Endodermal cell (in vitro differentiated cells): ENCODE measurements at places on chromosomes 16 and 17. TPM values are rescaled to one million over a fixed set of nuclear protein-coding genes. Genes with fewer than 3 reads are reported as not detected.

- peaks cover 10% of the 10 kb centered on the region for H3K27me3 ChIP-seq
- H3K36me3 ChIP-seq = no peaks in the 10 kb centered on the region
- H3K4me3 ChIP-seq = no peak overlapping the region
- H3K4me1 ChIP-seq = no peaks in the 10 kb centered on the region
- H3K27ac ChIP-seq = no peak overlapping the region
- DNase-seq = no peak
Observed at GRCh38 chr16:5045499-5046115, 11.9 kb upstream of the NAGPA start.

The CHTF18 gene
- total RNA-seq = 138 and 158 TPM in 2 replicates

GRCh38 chr16:87583453-87584131 lies 18.7 kb upstream of the JPH3 start:
- DNase-seq = no peak
- H3K27ac ChIP-seq = no peak overlapping the region
- H3K4me3 ChIP-seq = no peak overlapping the region
- H3K27me3 ChIP-seq = no peaks in the 10 kb centered on the region

The KRTAP4-3 gene
- not detected in 3 replicates for total RNA-seq

DNA sequence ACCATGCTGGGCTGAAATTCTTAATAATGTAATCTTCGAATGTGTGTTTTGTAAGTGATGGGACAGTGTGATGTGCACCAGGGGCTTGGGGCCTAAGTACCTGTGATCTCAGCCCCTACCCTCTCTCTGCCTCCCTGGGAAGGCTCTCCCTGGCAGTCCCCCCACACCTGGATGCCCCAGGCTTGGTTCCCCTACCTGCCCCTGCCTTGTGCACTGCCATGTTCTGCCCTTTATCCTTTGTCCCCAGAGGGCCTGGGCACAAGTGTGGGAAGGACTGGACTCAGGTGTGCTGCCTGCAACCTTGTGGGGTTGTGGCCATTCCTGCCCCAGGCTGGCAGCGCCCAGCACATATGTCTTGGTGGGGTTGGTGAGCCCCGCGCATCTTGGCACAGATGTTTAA lies 55.4 kb upstream of the CREBBP start:
- no peak overlapping the region for H3K27ac ChIP-seq
- no peaks in the 10 kb centered on the region for H3K36me3 ChIP-seq
- H3K27me3 ChIP-seq = no peaks in the 10 kb centered on the region
- peak; percentile 29 for DNase-seq
- no peaks in the 10 kb centered on the region for H3K4me1 ChIP-seq

DNA sequence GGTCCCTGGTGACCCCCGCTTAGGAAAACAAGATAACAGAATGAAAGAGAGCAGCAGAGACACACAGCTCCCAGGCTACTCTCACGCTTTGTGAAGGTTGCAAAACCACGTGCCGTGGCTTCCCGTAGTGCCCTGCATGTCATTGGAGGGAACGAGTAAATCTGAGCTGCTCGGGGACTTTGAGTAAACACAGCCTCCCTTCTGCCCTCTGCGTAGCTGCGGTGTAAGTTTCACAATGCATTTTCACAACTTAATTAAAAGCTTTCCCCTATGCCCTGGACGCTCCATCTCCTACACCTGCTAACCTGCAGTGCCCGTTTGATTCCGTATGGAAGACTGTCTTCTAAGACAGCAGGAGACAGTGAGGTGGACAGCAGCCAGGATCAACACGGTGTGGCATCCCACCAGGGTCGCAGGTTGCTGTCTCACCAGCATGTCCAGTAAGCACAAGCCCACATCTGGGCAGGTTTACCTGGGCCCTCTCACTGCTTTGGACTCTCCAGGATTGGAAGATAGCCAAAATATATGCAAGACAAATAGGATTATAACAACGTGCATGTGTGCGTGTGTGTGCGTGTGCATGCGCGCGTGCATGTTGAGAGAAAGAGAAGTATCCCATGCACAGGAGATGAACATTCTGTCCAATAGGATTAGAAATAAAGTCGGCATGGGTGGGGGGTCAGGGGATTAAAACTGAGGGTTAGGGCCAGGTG lies 116.4 kb upstream of the RCVRN start:
- no peaks in the 10 kb centered on the region for H3K27me3 ChIP-seq
- no peak overlapping the region for H3K4me3 ChIP-seq
- no peak for DNase-seq
- no peaks in the 10 kb centered on the region for H3K36me3 ChIP-seq
- no peak overlapping the region for H3K27ac ChIP-seq

The ADGRG1 gene
- 0.11 to 0.64 TPM (median 0.38 TPM) in 3 replicates for total RNA-seq

The NPIPA5 gene
- total RNA-seq = 0.40 to 1.0 TPM (median 0.75 TPM) in 3 replicates

GRCh38 chr17:76530095-76530723 lies 7.3 kb downstream of the CYGB start:
- H3K27me3 ChIP-seq = no peaks in the 10 kb centered on the region
- no peaks in the 10 kb centered on the region for H3K4me1 ChIP-seq
- no peaks in the 10 kb centered on the region for H3K36me3 ChIP-seq
- peak; percentile 73 for DNase-seq
- no peak overlapping the region for H3K27ac ChIP-seq

DNA sequence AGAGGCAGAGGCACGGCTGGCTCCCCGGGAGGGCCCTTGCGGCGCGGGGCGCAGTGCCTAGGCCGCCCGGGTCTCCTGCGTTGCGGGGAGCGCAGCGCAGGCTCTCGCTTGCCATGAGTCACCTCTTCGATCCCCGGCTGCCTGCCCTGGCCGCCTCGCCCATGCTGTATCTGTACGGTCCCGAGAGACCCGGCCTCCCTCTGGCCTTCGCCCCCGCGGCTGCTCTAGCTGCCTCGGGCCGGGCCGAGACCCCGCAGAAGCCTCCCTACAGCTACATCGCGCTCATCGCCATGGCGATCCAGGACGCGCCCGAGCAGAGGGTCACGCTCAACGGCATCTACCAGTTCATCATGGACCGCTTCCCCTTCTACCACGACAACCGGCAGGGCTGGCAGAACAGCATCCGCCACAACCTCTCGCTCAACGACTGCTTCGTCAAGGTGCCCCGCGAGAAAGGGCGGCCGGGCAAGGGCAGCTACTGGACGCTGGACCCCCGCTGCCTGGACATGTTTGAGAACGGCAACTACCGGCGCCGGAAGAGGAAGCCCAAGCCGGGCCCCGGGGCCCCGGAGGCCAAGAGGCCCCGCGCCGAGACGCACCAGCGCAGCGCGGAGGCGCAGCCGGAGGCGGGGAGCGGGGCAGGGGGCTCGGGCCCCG lies 390 bp downstream of the FOXL1 start:
- peaks cover 99% of the 10 kb centered on the region for H3K27me3 ChIP-seq
- no peaks in the 10 kb centered on the region for H3K36me3 ChIP-seq
- H3K27ac ChIP-seq = no peak overlapping the region
- H3K4me1 ChIP-seq = peaks cover 7% of the 10 kb centered on the region
- DNase-seq = peak; percentile 82

- H3K36me3 ChIP-seq = peaks cover 16% of the 10 kb centered on the region
- no peaks in the 10 kb centered on the region for H3K4me1 ChIP-seq
- H3K27me3 ChIP-seq = no peaks in the 10 kb centered on the region
Observed at GRCh38 chr17:8210761-8211458, 535 bp upstream of the AURKB start.

DNA sequence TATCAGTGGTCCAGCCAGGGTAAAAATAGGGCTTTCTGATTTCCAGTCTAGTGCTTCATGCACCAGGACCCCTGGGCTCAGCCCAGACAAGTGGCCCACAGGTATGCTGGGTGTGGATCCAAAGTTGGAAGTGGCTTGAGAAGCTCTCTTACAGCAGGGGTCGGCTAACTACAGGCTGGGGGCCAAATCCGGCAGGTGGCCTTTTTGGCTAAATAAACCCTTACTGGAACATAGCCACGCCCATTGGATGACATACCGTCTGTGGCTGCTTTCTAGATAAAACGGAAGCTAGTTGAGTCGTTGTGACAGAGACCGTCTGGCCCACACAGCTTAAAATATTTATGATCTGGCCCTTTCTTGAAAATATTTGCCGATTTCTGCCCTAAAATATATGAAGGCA lies 119.0 kb upstream of the CDC42EP4 start:
- H3K4me3 ChIP-seq = no peak overlapping the region
- DNase-seq = no peak
- H3K27me3 ChIP-seq = no peaks in the 10 kb centered on the region
- H3K36me3 ChIP-seq = no peaks in the 10 kb centered on the region
- H3K4me1 ChIP-seq = peaks cover 3% of the 10 kb centered on the region

The XAF1 gene
- total RNA-seq = 0.16 and 0.35 TPM in 2 replicates

- DNase-seq = peak; percentile 83
- H3K27me3 ChIP-seq = no peaks in the 10 kb centered on the region
- peaks cover 3% of the 10 kb centered on the region for H3K4me1 ChIP-seq
- H3K36me3 ChIP-seq = peaks cover 35% of the 10 kb centered on the region
- H3K27ac ChIP-seq = peak overlapping the region; percentile 71
Observed at GRCh38 chr17:41967141-41967920, 736 bp downstream of the CNP start.

The CTU2 gene
- total RNA-seq = 22.2 and 24.3 TPM in 2 replicates

DNA sequence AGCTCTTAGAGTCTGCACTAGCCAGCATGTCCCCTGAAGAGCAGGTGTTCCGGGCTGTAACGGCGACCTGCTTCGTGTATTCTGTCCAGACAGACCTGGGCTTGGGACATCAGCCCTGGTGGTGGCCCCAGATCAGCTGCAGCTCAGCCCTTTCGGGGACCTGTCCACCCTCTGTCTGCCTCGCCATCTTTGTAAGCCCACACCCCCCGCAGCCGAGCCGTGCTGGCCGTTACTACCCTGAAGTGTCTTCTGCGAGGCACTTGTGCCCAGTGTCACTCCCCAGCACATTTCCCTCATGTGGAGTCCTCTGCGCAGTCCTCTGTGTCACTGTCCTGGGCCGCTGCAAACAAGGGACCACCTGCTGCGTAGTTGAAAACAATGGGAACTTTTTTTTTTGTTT lies 10.4 kb downstream of the CARD14 start:
- H3K36me3 ChIP-seq = no peaks in the 10 kb centered on the region
- H3K4me1 ChIP-seq = no peaks in the 10 kb centered on the region
- no peak overlapping the region for H3K27ac ChIP-seq
- H3K27me3 ChIP-seq = no peaks in the 10 kb centered on the region

DNA sequence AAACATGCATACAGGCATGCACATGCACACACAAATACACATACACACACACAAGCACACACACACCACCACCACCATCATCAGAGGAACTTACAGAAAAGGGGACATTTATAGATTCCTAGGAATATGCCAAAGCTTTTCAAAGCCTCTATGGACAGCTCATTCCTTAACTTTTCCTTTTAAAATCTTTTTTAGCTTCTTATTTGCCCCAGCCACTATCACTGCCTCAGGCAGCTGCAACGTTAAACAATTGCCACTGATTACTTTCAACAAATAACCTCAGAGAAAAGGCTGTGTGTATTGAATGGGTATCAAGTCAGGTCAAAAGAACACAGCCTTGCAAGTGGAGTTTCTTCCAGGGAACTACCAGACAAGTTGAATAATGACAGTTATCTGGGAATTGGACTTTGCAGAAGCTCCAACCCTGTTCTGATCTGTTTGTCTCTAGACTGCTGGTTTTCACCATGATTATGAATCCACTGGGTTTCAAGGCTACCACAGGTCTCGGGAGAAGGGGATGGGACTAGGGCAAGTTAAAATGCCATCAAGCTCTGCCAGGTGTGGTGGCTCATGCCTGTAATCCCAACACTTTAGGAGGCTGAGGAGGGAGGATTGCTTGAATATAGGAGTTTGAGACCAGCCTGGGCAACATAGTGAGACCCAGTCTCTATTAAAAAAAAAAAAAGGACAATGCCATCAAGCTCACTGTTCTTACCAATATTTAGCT lies 21.9 kb upstream of the BEAN1 start:
- H3K27me3 ChIP-seq = no peaks in the 10 kb centered on the region
- no peak overlapping the region for H3K27ac ChIP-seq
- H3K4me3 ChIP-seq = no peak overlapping the region

The TMEM88 gene
- total RNA-seq = 13.0 to 19.6 TPM (median 16.8 TPM) in 3 replicates

GRCh38 chr17:21199311-21199710 lies 14.7 kb downstream of the TMEM11 start:
- H3K4me3 ChIP-seq = no peak overlapping the region
- no peaks in the 10 kb centered on the region for H3K27me3 ChIP-seq
- peak; percentile 69 for DNase-seq
- H3K36me3 ChIP-seq = peaks cover 44% of the 10 kb centered on the region

The KCNH6 gene
- 0.75 and 0.79 TPM in 2 replicates for total RNA-seq

GRCh38 chr16:72162105-72162692 lies 9.8 kb downstream of the PMFBP1 start:
- H3K36me3 ChIP-seq = no peaks in the 10 kb centered on the region
- no peak for DNase-seq
- no peaks in the 10 kb centered on the region for H3K4me1 ChIP-seq
- H3K27me3 ChIP-seq = no peaks in the 10 kb centered on the region

The WFIKKN1 gene
- 8.0 to 14.1 TPM (median 11.6 TPM) in 3 replicates for total RNA-seq

- no peak overlapping the region for H3K27ac ChIP-seq
- H3K4me3 ChIP-seq = no peak overlapping the region
- no peak for DNase-seq
- no peaks in the 10 kb centered on the region for H3K4me1 ChIP-seq
Observed at GRCh38 chr16:16162591-16162990, 60.7 kb downstream of the ABCC6 start.

DNA sequence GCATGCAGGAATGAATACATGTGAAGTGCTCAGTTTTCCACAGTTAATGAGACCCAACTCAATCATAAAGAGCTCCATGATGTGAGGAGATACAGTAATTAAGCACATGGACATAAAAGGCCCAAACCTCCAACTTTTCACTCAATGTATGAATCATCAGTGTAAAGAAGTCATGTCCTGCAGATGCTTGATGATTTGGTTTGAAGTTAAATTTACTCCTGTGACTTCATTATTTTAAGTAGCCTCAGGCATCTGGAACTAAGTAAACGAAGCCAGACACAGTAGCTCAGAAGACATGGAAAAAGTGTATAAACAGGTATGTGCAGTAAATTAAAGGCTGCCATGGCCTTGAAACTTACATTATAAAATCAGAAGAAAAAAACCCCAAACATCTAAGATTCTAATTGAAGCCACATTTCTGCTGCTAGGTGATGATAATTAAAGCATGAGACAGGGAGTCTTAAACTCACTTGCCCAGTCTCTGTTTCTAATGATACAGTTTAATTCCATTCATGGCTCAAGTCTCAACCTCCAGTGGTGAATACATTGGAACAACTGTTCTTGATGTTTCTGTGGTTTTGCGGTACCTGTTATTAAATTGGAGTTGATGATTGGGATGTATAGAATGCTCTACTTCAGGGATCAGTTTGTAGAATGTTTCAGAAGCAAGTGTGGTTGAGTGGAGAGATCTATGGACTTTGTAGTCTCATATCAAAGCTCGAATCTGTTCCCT lies 28.9 kb upstream of the CCL2 start:
- no peak for DNase-seq
- peaks cover 5% of the 10 kb centered on the region for H3K36me3 ChIP-seq
- H3K4me3 ChIP-seq = no peak overlapping the region
- H3K4me1 ChIP-seq = peaks cover 7% of the 10 kb centered on the region
- H3K27me3 ChIP-seq = no peaks in the 10 kb centered on the region

DNA sequence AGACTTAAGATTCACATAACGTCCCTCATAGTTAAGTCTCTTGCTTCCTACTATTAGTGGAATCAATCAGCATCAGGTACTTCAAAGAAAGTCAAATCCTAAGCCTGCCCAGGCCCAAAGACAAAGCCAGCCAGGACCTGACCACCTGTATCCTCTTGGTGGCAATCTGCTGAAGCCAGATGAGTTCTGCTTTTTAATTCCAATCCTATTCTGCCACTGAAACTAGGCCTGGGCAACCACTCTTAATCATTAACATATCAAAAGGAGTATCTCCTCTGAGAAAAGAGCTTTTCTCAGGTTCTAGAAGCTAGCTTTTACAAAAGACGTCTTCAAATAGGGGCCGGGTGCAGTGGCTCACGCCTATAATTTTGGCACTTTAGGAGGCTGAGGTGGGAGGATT lies 15.1 kb upstream of the GLG1 start:
- no peaks in the 10 kb centered on the region for H3K4me1 ChIP-seq
- no peak for DNase-seq
- peaks cover 71% of the 10 kb centered on the region for H3K36me3 ChIP-seq
